Cerebellar nuclear complex (tissue), 1 donor: ENCODE measurements at places on chromosomes 1 and 21.

GRCh38 chr1:97137862-97138514, 416.4 kb downstream of the PTBP2 start:
- no peak for DNase-seq

GRCh38 chr1:81922955-81923354, 122.2 kb downstream of the ADGRL2 start:
- no peak for DNase-seq

DNA sequence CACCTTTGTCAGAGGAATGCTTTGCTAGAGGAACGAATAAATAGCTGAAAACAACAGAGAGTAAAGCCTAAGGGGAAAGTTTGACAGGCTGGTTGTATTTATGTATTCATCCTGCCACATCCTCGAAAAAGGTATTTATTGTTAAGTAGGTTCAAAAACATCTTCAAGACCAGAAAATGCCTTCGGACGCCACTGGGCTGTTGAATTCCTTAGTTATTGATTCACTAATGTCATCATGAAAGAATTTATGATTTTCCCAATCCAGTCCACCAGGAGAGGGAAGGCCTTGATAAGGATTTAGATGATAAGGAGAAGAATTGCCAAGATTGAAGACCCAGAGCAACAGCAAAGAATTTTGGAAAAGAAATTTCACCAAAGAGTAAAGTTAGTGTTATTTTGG, 35.2 kb upstream of the MAB21L3 start:
- DNase-seq = no peak

DNA sequence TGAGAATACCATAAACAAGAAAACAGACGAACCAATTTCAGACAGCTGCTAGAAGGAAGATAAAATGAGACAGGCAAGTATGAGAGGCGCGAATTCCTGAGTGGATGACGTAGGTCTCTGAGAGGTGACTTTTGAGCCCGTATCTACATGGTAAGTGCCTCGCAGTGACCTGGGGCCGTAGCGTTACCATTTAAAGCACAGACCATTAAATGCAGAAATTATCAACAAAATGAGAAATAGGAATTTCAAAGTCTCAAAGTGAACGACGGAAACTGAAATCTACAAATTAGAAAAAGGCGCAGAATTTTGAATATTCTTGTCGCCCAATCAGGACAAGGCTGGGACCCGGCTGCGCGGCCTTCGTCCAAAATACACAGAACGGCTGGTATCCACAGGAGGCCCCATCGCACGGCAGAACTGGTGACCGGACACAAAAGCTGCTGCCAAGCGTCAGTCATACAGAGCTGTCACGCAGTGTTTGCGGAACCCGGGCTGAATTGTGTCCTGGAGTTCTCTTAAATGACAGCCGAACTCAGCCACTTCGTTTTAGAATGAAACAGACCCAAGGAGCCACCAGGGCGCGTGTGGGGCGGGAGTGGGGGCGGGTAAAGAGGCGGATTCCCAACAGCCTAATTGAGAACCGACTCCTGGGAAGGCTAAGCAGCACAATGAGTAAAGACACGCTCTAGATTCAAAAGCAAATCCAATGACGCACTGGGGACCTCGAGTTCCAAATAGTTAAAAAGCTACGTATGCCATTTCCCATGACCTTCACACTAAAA, 13.8 kb upstream of the BOLA1 start:
- DNase-seq = peak; percentile 65

- no peak for DNase-seq
Measured at GRCh38 chr1:150906329-150906728, 19.4 kb downstream of the CTXND2 start.

GRCh38 chr1:7543718-7544090, 227.4 kb upstream of the VAMP3 start:
- DNase-seq = no peak
